ENCODE measurements at places on chromosomes 3 and 15.
A peak's percentile ranks its signal among the peaks of the same experiment; 100 is the strongest.

DNA sequence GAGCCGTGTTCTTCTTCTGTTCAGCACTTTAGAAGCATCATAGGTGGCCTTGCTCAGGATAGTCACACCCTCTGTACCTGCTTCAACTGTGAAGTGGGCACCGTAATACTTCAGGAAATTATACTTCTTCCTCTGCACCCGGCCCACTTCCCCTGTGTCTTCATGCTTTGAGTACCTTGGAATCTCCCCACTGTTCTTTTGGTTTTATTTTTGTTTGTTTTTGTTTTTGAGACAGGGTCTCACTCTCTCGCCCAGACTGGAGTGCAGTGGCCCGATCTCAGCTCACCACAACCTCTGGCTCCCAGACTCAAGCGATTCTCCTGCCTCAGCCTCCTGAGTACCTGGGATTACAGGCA lies 1.7 kb downstream of the P2RY14 start:
- no peak overlapping the region for H3K4me3 ChIP-seq
- no peaks in the 10 kb centered on the region for H3K27me3 ChIP-seq
- H3K36me3 ChIP-seq: no peaks in the 10 kb centered on the region
- H3K27ac ChIP-seq: no peak overlapping the region

GRCh38 chr15:57205996-57206395 lies 170.3 kb upstream of the CGNL1 start:
- no peaks in the 10 kb centered on the region for H3K36me3 ChIP-seq
- no peaks in the 10 kb centered on the region for H3K27me3 ChIP-seq
- no peak overlapping the region for H3K27ac ChIP-seq
- no peaks in the 10 kb centered on the region for H3K4me1 ChIP-seq
- H3K4me3 ChIP-seq: no peak overlapping the region

GRCh38 chr3:105360003-105360402 lies 6.7 kb upstream of the ALCAM start:
- no peak for DNase-seq
- no peaks in the 10 kb centered on the region for H3K27me3 ChIP-seq
- no peaks in the 10 kb centered on the region for H3K36me3 ChIP-seq
- no peaks in the 10 kb centered on the region for H3K4me1 ChIP-seq

GRCh38 chr3:181493423-181493822 lies 218.3 kb upstream of the SOX2 start:
- H3K36me3 ChIP-seq: no peaks in the 10 kb centered on the region
- no peak overlapping the region for H3K4me3 ChIP-seq
- no peak for DNase-seq
- no peaks in the 10 kb centered on the region for H3K4me1 ChIP-seq

GRCh38 chr3:192843723-192844485 lies 73.8 kb downstream of the MB21D2 start:
- H3K36me3 ChIP-seq: no peaks in the 10 kb centered on the region
- no peak overlapping the region for H3K4me3 ChIP-seq
- H3K27ac ChIP-seq: no peak overlapping the region
- no peak for DNase-seq

DNA sequence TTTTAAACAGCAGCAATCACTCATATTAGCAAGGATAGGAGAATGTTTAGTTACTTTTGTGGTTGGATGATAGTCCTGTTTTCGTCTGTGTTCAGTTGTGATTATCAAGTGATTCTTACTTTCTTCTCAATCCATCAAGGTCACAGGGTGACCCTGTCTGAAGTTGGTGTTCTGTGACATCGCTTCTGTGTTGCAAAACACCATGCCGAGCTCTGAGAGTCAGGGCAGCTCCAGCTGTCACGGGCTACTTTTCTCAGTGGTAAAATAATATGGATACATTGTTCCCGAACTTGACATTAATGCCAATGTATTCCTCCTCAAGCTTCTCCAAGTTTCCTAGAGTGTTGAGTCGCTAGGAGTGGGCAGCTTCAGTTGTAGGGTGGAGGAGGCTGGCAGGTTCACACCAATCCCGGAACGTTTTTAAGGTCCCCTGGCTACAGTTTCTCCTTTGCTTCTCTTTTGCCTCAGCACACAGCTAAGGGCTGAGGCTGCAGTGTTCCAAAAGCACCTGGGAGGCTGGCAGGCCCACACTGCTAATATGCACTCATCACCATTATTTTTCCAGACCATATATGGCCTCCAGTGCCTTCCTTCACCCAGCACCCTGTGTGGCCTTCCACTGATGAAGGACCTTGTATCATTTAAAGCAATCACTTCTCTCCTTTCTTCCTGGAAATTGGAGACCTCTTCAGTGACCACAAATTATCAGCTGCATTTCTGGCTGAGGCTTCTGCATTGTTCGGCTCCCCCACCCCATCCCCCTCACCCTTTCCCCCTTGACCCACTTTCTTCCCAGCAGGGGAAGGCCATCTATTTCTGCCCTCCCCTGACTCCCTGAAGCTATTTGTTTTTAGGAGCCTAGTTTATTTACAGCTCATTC lies 25.8 kb downstream of the COLQ start:
- H3K36me3 ChIP-seq: no peaks in the 10 kb centered on the region
- H3K27ac ChIP-seq: no peak overlapping the region
- H3K27me3 ChIP-seq: no peaks in the 10 kb centered on the region
- no peak overlapping the region for H3K4me3 ChIP-seq
- no peaks in the 10 kb centered on the region for H3K4me1 ChIP-seq
- DNase-seq: no peak

DNA sequence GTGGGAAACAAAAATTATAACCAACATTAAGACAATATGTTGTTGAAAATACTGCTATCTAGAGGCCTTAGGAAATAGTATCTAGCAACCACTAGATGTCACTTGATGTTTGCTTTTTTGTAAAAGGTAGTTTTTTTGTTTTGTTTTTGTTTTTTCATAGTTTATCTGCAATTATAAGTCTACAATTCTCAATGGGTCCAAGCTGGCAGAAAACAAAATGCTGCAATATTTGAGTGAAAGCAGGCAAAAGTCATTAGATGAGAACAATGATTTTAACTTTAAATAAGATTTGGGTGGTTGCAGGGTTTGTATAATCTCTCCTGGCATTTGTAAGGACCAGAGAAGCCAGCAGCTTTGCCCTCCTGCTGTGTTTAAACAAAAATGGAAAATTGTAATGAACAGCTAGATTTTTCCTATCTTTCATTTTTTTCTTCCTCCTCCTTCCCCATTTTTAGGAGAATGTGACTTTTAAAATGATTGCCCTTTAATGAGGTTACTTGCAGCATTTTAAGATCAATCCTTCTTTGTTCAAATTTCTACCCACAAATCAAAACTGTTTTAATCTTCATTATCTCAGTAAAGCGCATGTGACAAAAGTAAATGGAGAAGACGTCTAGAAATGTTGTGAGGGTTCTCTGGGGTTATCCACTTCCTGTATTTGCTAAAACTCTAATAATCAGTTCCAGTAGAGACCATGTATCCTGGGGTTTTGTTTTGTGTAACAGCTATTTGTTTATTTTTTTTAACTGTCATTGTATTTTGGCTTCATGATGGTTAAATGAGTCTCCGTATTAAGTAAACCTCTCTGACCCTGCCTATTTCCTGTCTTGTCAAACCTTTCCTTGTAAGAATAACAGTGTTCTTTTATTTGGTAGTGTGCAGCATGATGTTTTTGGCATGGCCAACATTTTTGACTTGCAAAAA lies 27.3 kb downstream of the DUT start:
- H3K27ac ChIP-seq: no peak overlapping the region
- no peak overlapping the region for H3K4me3 ChIP-seq
- no peak for DNase-seq
- no peaks in the 10 kb centered on the region for H3K27me3 ChIP-seq
- no peaks in the 10 kb centered on the region for H3K4me1 ChIP-seq
- no peaks in the 10 kb centered on the region for H3K36me3 ChIP-seq

DNA sequence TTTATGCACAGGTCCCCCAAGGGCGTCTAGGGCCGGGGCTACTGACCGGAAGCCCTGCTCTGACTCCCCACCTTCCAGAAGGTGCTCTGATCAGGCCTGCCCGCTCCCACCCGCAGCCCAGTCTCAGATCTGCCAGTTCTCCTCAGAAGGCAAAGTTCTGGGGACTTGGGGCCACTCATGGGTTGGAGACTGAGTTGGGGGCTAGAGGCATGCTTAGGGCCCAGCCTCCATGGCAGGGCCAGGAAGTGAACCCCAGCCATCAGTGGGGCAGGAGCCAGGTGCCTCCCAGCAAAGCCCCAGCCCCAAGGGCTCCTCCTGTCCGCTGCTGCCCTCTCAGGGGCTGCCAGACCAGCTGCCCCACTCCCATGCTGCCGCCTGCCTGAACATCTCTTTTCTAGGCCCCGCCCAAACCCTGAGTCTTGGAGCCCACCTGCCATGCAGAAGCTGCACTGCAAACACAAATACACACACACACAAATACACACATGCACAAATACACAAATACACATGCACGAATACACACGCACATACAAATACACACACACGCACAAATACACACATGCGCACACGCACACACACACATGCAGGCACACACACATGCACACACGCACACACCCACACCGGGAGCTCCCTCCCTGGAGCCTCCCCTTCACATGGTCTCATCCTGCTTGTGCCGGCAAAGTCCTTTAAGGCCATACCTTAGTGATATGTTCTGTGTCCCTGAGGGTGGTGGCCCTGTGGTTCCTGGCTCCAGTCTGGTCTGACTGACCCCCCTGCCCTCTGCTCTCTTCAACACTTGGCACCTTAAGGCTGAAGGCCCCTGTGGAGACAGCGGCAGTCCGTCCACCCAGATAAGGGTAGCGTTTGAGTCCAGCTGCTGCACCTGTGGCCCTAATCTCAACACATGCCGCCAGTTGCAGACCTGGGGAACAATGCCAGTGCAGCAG lies 59.2 kb upstream of the KLF13 start:
- no peak overlapping the region for H3K27ac ChIP-seq
- no peak overlapping the region for H3K4me3 ChIP-seq
- DNase-seq: no peak
- H3K36me3 ChIP-seq: no peaks in the 10 kb centered on the region
- no peaks in the 10 kb centered on the region for H3K4me1 ChIP-seq

- no peaks in the 10 kb centered on the region for H3K36me3 ChIP-seq
- H3K27me3 ChIP-seq: no peaks in the 10 kb centered on the region
- no peak overlapping the region for H3K4me3 ChIP-seq
These were observed 311.6 kb upstream of the TPRG1 start for GRCh38 chr3:188860147-188860546.

GRCh38 chr15:41629463-41629862 lies 30.7 kb upstream of the MGA start:
- H3K4me1 ChIP-seq: peaks cover 34% of the 10 kb centered on the region
- no peak overlapping the region for H3K4me3 ChIP-seq
- no peaks in the 10 kb centered on the region for H3K36me3 ChIP-seq

GRCh38 chr15:57554063-57554811 lies 37.5 kb upstream of the MYZAP start:
- no peaks in the 10 kb centered on the region for H3K27me3 ChIP-seq
- H3K4me1 ChIP-seq: peaks cover 13% of the 10 kb centered on the region
- H3K36me3 ChIP-seq: no peaks in the 10 kb centered on the region
- H3K27ac ChIP-seq: peak overlapping the region; percentile 37

DNA sequence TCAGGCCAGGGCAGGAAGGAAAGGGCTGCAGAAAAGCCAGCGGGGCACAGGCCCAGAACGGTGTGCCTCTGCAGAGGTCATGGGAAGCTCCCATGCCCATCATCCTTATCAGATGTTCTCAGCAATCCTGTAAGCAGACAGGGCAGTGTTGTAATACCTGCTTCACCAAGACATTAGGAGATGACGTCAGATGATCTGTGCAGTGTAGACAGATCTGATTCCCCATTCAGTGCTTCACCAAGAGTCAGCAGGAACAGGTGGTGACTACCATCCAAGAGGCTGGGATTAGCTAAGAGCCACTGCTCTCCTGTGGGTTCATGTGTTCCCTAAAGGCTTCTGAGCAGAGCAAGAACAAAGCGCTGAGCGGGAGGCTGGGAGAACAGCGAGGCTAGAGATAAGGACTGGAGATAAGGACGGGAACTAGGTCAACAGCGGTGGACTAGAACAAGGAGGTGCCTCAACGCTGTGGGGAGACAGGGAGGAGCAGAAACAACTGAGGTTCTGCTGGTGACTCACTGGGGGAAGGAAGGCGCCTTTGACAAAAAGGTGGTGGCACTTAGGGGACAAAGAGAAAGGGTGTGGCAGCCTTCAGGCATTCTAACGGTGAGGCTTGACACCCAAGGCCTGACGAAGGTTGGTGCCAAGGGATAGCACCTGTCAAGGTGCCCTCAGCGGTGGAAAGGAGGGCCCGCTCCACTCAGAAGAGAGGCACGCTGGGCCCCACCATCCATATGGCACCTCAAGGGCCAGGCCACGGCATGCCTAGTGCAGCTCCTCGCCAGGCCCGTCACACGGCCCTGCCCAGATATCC lies 28.4 kb downstream of the CCDC12 start:
- no peaks in the 10 kb centered on the region for H3K27me3 ChIP-seq
- DNase-seq: no peak

GRCh38 chr3:148379763-148380382 lies 317.8 kb upstream of the AGTR1 start:
- H3K27ac ChIP-seq: no peak overlapping the region
- no peaks in the 10 kb centered on the region for H3K4me1 ChIP-seq
- H3K27me3 ChIP-seq: no peaks in the 10 kb centered on the region
- peak; percentile 17 for DNase-seq
- H3K36me3 ChIP-seq: no peaks in the 10 kb centered on the region

GRCh38 chr3:151579571-151580270 lies 118.9 kb upstream of the IGSF10 start:
- no peaks in the 10 kb centered on the region for H3K36me3 ChIP-seq
- H3K27me3 ChIP-seq: no peaks in the 10 kb centered on the region
- H3K4me3 ChIP-seq: no peak overlapping the region
- H3K4me1 ChIP-seq: no peaks in the 10 kb centered on the region
- no peak for DNase-seq
- no peak overlapping the region for H3K27ac ChIP-seq

- no peak for DNase-seq
- no peak overlapping the region for H3K27ac ChIP-seq
- no peak overlapping the region for H3K4me3 ChIP-seq
- H3K27me3 ChIP-seq: no peaks in the 10 kb centered on the region
- no peaks in the 10 kb centered on the region for H3K4me1 ChIP-seq
These were observed 110.7 kb upstream of the P2RY1 start for GRCh38 chr3:152724270-152724669.

- 0 out of 2 replicates have a peak, but pooled peaks cover 3% of the 10 kb centered on the region for H3K4me1 ChIP-seq
- DNase-seq: no peak
- no peaks in the 10 kb centered on the region for H3K27me3 ChIP-seq
- H3K27ac ChIP-seq: no peak overlapping the region
These were observed 51.9 kb upstream of the MUC13 start for GRCh38 chr3:124986192-124987143.

- H3K4me3 ChIP-seq: no peak overlapping the region
- H3K27ac ChIP-seq: no peak overlapping the region
- DNase-seq: no peak
- no peaks in the 10 kb centered on the region for H3K4me1 ChIP-seq
These were observed 37.5 kb downstream of the TSPAN3 start for GRCh38 chr15:77033417-77033728.

DNA sequence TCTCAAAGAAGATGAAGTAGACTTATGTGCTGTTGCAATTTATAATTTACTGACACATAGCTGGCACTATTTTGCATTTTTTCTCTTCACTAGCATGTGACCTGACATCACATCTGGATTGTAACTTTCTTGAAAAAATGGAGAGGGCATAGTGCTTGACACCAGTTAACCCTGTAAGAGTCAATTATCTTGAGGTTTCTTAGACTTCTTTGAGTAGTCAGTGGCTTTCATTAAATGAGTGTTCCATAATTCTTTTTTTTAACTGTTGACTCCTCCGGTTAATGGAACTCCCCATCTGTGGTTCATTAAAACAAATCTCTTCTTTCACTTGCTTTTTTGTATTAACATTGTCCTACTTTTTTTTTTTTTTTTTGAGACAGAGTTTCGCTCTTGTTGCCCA lies 16.9 kb upstream of the PRKCI start:
- peaks cover 2% of the 10 kb centered on the region for H3K27me3 ChIP-seq
- no peak for DNase-seq
- H3K4me1 ChIP-seq: no peaks in the 10 kb centered on the region
